ENCODE measurements at places on chromosomes 6 and 20.

DNA sequence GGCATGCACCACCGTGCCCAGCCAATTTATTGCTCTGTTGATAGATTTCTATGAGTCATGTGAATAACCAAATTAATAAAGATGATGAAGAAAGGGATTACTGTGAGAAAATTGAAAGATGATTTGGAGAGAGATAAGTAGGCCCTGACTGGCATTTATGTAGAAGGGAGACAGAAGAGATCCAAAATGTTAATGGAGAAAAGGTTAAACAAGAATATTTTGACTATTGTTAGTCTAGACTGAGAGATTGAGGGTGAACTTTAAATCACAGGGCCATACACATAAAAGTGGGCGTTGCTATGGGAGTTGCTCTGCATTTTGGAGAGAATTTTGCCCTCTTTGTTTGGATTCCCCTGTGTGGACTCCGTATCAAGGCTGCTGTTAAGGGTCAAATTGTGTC lies 68.9 kb upstream of the SCAF8 start:
- DNase-seq = no peak

DNA sequence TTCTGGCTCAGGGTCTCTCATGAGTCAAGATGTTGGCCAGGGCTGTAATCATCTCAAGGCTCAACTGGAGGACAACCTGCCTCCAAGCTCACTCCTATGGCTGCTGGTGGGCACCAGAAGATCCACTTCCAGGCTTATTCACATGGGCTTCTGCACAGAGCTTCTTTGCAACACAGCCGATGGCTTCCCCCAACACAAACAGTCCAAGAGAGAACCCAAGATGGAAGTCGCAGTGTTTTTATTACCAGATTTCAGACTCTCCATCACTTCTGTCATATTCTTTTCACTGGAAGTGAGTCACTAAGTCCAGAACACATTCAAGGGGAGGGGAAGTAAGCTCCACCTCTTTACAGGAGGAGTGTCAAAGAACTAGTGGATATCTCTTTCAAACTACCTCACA lies 75.5 kb downstream of the CD164 start:
- no peak for DNase-seq

GRCh38 chr20:63596423-63596822 lies 22.4 kb upstream of the HELZ2 start:
- DNase-seq = no peak

GRCh38 chr6:64054861-64055260 lies 419.3 kb downstream of the PHF3 start:
- DNase-seq = no peak

GRCh38 chr6:152160346-152160745 lies 352.9 kb downstream of the ESR1 start:
- DNase-seq = no peak

DNA sequence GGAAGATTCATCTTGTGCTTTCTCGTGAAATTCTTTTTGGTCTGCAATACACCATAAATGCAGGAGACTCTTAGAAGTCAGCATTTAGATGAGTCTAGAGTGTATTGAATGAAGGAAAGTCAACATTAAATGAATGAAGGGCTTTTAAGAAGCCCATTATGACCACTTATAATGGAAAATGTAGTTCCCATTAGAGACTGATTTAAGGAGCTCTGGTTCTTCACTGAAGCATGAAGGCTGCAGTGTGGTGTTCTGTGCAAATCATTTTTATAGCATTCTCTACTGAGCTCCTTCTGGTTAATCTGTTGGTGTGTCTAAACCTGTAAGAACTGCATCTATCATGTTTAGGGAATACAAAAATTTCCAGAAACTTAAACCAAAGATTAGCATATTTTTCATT lies 19.7 kb downstream of the NCOA7 start:
- DNase-seq = no peak

DNA sequence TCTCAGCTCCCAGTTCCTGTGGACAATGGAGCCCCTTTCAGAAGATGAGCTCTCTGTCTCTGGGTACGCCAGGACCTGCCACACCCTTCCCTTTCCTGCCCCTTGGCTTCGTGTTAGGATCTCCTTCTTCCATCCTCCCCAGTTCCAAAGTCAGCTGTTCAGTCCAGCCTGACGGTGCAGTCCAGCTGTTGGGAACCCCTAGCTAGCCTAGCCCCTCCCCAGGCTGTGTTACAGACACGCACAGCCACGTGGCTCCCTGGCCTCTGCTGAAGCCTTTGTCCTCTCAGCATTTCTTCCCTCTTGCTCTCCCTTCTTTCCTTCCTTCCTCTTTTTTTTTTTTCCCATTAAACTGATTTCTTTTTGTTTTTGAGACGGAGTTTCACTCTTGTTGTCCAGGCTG lies 12.4 kb upstream of the TFAP2C start:
- DNase-seq = no peak

- DNase-seq = no peak
These were observed 35.0 kb upstream of the ENTPD6 start for GRCh38 chr20:25160467-25160866.

DNA sequence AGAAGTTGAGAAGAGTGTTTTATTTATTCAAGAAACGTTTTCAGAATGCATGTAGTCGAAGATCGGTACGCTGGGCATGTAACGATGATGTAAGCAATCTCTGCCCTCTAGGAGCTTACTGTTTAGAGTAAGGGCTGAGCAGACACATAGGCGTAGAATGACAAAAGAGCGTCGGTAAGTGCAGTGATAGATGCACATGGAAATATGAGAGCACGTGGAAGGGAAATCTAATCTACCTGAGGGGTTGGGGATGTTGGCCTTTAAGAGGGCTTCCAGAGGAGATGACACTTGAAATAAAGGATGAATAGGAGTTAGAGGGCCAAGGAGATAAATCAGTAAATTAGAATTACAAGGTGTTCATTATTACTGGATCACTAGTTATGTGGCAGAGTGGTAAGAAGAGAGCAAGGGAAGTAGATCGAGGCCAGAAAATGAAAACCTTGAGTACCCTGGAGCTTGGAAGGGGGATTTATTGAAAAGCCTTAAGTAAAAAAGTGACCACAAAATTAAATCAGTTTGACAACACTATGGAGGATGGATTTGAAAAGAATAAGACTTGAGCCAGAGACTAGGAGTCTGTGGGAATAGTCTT lies 782 bp downstream of the TRMT11 start:
- DNase-seq = no peak
